Left ventricle myocardium superior (tissue), 1 donor: ENCODE measurements at places on chromosomes 11 and 22. TPM values are rescaled to one million over a fixed set of nuclear protein-coding genes. Genes with fewer than 3 reads are reported as not detected.

- DNase-seq: no peak
Observed at GRCh38 chr11:66083767-66084166, 13.7 kb downstream of the PACS1 start.

DNA sequence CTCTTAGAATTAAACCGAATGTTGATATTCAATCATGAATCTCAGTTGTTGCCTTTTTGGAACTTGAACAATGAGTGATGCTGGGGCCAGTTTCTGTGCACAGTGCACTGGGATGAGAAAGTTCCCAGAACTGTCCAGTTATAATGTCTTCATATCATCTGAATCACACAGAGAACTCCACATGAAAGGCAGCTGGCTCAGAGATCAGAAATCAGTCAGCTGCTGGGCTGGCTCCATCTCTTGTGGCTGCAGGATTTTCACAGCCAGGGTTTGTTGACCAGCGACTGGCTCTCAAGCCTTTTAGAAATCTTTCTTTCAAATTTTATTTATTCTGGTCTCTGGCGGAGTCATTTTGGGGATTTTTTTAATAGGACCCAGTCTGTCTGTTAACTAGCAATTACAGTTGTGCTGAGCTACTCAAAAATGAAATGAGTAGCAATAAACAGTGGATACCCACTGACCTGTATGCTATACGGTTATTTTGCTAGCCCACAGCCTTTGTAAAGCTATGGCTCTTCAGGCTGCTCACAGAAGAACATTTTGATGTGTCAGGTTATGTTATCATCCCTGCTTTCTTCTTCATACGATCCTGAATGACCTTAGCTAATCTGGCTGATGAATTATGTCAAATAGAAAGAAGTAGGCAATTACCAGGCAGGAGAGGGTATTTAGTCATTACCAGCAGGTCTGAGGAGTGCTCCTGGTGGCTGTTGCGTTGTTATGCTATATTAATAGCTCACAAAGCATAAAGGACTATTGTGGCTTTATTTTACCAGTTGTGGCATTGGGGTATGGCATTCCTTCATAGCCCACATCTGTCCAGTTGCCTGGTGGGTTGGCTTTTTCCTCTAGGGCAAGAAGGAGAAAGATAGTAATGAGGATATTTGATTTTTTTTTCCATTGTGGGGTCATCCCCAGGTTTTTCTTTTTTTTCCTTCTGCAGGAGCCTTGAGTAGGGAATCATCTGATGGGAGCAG lies 3.6 kb downstream of the FAT3 start:
- DNase-seq: no peak

DNA sequence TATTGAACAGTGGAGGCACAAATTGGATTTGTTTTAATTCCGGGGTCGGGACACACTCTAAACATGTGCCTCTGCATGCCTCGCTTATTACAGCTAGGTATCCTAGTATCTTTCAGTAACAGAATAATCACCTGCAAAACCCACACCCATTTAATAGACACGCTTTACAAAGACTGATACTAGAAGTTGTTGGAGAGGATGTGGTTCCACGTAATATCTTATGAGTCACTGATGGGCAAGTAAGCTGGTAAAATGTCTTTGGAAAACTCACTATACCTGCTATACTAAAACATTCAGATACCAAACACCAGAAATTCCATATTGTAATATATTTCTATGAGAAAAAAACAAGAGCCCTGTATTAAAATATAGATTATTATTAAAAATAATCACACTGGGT lies 84.0 kb downstream of the GGTLC2 start:
- no peak for DNase-seq

GRCh38 chr11:11387207-11387606 lies 34.2 kb upstream of the CSNK2A3 start:
- no peak for DNase-seq

DNA sequence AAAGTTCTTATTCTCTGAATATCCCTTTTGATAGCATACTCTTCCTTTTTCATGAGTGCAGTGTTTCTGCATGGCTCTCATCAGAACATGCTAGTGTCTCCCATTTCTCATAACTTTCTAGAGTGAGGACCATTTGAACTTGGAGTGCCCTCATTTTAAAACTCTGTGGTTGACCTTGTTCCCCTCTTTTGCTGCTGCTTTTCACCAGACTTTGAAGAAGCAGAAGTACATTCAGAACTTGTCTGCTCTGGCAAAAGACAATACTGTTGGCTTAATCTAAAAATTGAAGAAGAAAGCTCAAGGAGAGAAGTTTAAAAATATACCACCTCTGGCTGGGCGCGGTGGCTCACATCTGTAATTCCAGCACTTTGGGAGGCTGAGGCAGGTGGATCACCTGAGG lies 35.0 kb downstream of the PPARA start:
- no peak for DNase-seq

DNA sequence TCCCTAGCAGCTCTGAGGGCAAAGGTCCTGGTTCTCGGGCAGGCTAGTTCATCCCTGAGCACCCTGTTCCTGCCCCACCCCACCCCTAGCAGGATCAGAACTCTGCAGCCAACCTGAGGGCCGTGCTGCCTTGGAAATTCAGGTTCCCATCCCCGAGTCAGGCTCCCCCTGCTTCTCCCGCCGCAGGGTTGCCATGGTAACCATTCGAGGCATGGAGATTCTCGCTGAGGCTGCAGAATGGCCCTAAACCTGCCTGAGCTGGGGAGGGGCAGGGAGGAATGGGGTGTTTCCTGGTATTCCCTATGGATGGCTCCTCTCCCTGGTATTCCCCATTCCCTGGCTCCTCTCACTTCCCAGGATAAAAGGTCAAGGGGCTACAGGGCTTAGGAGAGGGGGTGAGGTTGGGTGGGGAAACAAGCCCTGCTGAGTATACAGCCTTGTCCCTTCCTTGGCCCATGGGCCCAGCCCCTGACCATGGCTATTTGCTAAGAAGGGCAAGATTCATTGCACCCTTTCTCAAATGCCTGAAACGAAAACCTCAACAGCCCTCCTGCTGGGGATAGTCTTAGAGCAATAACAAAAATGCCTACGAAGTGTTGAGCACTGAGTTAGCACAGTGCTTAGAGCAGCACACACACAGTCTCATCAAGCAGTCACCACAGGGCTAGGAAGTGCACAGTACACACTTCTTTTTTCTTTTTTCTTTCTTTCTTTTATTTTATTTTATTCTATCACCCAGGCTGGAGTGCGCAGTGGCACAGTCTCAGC lies 58.7 kb downstream of the CHST1 start:
- DNase-seq: no peak

DNA sequence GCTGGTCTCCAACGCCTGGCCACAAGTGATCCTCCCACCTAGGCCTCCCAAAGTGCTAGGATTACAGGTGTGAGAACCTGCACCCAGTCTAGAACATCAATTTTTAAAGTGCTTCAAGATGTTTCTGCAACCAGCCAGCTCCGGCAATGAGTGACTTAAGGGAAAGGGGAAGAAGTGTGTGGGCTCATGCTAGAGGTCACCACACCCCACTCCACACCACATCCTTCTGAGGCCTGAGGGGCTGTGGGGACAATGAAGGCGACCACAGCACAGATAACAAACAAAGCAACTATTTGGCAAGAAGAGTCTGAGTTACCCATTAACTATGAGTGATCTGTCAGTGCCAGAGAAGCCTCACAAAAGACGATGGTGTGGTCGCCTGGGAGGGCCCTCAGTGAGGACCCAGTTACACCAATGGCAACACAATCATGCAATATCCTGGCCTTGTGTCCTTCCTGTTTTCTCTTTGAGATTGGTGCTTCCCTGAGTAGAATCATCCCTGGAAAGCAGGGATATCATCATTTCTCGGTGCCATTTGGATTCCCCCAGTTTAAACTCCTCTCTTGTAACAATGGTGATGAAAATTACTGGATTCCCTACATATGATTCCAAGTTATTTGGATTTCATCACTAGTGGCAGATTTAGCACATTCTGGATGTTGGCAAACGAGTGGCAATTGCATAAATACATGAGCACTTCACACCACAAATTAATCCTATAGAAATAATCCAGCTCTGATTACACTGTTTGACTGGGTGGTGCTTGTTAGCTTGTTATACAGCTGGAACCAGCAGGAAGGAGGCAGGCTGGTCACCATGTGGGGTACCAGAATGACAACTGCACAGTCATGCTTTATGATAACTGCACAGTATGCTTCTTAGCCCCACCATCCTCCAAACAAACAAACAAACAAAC lies 18.4 kb downstream of the ABTB2 start:
- no peak for DNase-seq

GRCh38 chr11:3916962-3917361 lies 61.5 kb downstream of the STIM1 start:
- DNase-seq: no peak

GRCh38 chr11:65275906-65276305 lies 14.1 kb downstream of the POLA2 start:
- DNase-seq: no peak

GRCh38 chr11:100635194-100635593 lies 51.9 kb upstream of the ARHGAP42 start:
- no peak for DNase-seq

GRCh38 chr22:23837911-23838680 lies 710 bp downstream of the DERL3 start:
- no peak for DNase-seq

- DNase-seq: no peak
Observed at GRCh38 chr11:131692961-131693360, 322.5 kb downstream of the NTM start.

DNA sequence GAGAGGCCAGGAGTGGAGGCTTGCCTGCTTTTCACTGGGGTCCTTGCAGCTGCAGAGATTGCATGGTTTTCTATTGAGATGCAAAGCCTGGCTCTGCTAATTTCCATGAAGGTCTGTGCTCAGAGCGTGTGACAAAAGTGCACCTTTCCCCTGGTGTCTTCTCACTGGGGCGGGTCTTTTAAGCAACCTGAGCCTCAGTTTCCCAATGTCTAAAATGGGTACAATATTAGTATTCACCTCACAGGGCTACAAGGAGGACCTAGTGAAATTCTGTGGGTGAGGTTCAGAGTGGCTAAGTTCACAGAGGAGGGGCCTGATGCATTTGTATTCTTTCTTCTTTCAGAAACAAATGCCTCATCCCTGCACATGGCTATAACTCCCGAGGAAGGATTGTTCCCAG lies 20.3 kb downstream of the PPM1F start:
- DNase-seq: no peak

- no peak for DNase-seq
Observed at GRCh38 chr11:104001561-104002056, 34.8 kb upstream of the DDI1 start.

DNA sequence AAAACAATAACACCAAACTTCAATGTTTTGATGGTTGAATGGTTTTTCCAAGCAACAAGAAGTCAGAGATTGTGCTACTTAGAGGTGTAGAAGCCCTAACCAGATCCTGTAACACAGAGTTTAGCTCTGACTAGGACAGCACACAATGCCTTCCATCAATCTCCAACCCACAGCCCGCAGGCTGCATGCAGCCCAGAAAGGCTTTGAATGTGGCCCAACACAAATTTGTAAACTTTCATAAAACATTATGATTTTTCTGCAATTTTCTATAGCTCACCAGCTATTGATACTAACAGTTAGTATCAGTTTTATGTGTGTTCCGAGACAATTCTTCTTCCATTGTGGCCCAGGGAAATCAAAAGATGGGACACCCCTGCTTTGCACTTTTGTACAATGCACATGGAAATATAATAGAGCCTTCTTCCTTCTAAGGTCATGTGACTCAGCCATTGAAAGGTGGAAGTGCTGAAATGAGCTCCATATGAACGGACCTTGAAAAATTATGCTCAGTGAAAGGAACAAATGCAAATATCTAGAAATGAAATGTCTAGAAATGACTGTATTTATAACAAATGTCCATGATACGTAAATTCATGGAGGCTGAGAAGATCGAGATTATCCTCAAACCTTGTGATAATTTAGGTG lies 47.6 kb upstream of the VPREB1 start:
- no peak for DNase-seq

GRCh38 chr11:46099963-46100316 lies 21.3 kb downstream of the PHF21A start:
- DNase-seq: no peak

- peak; percentile 49 for DNase-seq
Observed at GRCh38 chr22:38309614-38310517, 7.4 kb downstream of the CSNK1E start.

DNA sequence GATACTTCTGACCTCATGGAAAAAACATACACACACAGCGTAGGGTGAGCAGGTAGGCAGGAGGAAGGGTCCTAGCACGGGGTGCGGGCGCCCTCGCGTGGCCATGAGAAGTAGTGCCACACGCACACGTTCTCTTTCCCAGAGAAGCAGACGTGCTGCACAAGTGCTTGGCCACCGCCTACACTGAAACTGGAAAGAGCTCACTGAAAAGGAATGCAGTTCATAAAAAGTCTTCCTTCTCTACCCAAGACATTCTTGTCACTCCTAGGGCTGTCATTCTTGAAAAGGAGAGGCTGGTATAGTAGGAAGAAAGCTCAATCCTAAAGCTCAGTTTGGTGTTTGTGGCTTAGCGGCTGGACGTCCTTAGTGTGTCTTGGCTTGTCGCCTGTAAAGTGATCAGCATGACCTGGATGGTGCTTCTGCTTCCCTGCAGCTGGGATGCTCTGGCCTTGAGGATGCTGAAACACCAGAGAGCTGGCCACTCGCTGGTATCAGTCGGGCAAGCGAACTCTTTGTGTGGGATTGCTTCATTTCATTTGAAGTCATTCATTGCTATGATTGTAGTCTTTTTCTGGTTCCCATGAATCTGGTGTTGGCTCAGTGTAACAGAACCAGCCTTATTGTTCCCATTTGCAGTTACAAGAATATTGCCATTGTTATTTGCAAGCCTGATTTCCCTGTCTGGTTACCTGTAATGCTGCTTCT lies 303.8 kb downstream of the NTM start:
- peak; percentile 82 for DNase-seq

DNA sequence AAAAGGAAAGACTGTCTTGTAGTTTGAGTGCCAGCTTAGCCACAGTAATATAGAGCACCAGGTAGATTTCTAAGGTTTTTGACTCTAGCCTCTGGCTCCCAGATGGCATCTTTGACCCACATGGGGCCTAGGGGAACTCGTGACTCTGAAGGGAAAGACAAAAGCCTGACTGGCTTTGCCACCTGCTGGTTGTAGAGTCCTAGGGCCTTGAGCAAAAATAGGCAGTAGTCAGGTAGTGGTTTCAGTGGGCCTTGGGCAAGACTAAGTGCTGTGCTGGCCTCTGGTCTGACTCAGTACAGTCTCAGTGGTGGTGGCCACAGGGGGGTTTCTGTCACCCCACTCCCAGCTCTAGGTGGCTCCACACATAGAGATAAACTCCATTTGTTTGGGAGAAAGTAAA lies 349.4 kb downstream of the FAM181B start:
- no peak for DNase-seq

DNA sequence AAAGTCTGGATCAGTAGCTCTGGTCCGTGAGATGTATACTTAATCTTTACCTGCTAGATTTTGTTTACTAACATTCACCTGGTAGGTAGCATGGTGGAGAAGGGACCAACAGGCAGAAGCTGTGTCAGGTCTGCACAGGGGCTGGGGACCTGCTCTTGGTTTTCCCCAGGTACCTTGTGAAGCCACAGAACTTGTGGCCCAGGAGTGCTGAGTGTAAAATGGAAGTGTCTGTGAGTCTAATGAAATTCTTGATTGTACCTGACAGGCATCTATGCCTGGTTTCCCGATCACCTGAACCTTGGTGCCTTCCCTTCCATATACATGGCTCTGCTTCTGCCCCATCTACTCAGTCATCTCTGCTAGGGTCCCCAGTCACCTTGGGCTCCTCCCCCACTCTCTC lies 94.3 kb downstream of the CWC15 start:
- DNase-seq: no peak

PTPRJ gene
- total RNA-seq: 7.1 TPM

PANX3 gene
- total RNA-seq: not detected

ASRGL1 gene
- total RNA-seq: 3.1 TPM

OR1S1 gene
- total RNA-seq: not detected

PKP3 gene
- total RNA-seq: 0.84 TPM

OR5T3 gene
- not detected for total RNA-seq

TCN2 gene
- total RNA-seq: 14.6 TPM

ARHGAP8 gene
- not detected for total RNA-seq

FGF19 gene
- not detected for total RNA-seq
